ENCODE measurements at places on chromosomes 5 and 9.

GRCh38 chr9:113734826-113735225 is 141.3 kb upstream of the ZNF618 start:
- DNase-seq: no peak

DNA sequence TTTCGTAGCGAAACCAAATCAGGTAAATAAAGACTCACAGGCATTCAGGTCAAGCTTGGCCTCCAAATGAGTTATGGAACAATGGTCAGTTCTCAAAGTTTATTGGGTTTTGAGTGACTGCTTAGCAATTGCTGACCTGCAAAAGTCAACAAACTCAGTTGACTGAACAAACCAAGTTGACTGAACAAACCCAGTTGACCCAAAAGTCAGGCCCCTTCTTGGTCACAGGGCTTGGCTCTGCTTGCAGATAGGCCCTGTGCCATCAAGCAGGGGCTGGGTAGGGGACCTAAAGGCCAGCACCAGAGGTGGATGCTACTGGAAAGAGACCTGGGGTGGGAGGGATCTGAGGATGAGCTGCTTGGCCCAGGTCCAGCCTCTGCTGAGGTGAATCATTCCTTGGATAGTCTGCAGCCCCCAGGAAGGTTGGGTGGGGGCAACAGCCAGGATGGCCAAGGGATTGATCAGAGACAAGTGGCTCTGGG is 64.6 kb downstream of the GADD45G start:
- no peak for DNase-seq

- no peak for DNase-seq
Observed at GRCh38 chr9:90641884-90642487, 638 bp downstream of the DIRAS2 start.

DNA sequence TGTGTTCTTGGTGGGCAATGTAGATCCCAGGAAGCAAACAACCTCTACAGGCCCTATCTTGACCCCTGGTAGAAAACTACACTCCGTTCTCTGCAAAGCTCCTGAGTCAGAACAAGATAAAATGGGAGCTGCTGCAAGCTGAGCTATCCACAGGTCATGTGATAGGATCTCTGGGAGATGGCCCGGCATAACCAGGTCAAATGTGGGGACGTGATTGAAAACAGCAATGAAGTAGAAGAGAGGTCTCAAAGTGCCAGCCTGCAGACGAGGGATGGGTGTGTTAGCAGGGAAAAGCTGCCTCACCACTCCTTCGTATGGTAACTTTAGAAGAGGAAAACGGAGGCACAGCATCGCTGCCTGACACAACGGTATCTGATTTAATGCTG is 25.0 kb downstream of the NRG2 start:
- no peak for DNase-seq

DNA sequence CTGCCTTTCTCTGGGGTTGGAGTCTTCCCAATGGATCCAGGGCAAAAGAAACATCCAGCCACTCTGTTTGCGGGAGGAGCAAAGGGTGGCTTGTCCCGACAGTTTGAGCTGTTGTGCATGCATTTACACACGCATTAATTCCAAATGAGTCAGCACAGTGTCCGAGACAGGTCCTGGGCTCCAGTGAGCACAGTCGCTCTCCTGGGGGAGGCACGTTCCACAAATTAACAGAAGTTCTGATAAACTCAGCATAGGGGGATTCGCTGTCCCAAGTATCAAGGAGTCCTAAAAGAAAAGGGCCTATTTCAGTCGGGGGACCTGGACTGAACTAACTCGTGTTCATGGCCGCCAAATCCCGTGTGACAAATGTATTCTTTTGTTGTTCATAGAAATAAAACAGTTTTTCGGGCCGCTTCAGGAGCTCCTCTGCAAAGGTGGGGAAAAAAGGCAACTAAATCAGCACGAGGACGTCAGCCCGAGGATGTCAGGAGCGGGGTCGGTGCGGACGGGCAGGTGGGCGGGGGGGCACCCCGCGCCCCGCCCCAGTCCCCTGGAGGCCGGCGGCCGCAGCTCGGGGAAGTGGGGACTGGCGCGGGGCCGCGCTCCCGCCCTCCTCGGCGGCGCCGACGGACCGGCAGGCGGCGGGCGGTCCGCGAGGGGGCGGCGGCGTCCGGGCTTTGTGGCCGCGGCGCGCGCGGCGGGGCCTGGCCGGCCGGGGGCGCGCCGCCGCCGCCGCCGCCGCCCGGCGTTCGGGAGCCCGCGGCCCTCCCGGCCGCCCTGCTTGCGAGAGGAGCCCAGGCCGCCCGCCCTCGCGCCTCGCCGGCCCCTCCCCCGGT is at the start of gene MSANTD3:
TSS of gene MSANTD3 (plus strand) at position 614 of the 836 bp plus-strand sequence. CDS start 14,796 bp downstream, outside the sequence.
- peak; percentile 81 for DNase-seq

- DNase-seq: no peak
Observed at GRCh38 chr5:114957384-114957783, 212.3 kb downstream of the TRIM36 start.

DNA sequence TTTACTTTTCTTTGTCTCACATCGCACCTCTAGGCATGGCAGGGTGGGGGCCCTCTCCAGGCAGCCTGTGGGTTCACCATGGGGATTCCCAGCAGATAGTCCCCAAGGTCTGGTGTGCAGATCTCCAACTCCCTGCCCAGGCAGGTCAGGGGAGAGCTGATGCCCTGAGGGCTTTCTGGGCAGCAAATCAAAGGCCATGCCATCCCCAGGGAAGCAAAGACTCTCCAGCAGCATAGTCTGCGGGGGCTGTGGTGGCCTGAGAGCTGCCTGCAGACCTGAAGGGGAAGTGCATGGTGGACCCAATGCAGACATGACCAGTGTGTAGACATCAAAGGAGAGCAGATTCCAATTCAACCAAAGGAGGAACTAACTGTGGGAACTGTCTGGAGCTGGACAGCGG is 7.7 kb downstream of the NEURL1B start:
- no peak for DNase-seq

DNA sequence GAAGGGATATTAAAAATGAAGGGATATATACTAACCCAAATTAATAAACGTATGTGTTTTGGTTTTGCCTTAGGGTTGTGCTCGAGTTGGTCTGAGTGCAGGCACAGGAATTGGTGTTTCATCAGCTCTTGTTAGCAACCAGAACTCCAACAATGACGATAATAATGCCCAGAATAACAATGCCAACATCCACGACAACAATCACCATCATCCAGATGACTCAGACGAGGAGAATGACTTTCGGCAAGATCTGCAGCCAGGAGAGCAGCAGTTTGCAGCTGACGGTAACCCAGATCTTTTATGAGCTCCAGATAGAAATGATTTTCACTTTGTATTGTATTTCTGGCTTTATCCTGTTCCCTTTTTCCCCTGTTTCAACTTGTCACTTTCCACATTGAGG is 33.2 kb downstream of the FBXO38 start:
- DNase-seq: no peak

- DNase-seq: no peak
Observed at GRCh38 chr5:39138892-39139291, 64.7 kb upstream of the RICTOR start.

GRCh38 chr9:124017051-124017928 is 5.7 kb downstream of the LHX2 start:
- no peak for DNase-seq

DNA sequence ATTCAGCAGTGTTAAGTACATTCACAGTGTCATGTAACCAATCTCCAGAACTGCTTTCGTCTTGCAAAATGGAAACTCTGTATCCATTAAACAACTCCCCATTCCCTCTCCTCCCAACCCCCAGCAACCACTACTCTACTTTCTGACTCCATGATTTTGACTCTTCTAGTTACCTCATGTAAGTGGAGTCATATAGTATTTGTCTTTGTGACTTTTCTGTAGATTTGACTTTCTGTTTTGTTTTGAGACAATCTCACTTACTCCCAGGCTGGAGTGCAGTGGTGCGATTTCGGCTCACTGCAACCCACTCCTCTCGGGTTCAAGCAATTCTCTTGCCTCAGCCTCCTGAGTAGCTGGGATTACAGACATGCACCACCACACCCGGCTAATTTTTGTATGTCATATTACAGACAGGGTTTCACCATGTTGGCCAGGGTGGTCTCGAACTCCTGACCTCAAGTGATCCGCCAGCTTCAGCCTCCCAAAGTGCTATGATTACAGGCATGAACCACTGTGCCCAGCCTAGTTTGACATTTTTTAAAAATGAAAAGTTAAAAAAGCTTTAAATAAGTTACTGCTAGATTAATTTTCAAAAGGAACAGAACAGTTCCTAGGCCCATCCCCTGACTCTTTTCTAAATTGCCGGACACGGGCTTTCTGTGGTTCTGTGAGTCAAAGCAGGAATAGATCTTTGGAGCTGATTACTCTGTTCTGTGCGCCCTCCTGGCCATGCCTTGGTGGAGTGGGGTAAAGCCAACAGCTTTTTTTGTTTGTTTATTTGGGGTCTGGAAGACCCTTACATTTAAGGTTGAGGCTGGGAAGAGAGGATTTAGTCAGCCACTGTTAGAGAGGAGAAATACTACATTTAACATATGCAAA is 59.3 kb downstream of the RALGPS1 start:
- DNase-seq: peak; percentile 1

GRCh38 chr9:107281184-107281583 is 1.9 kb upstream of the RAD23B start:
- no peak for DNase-seq

DNA sequence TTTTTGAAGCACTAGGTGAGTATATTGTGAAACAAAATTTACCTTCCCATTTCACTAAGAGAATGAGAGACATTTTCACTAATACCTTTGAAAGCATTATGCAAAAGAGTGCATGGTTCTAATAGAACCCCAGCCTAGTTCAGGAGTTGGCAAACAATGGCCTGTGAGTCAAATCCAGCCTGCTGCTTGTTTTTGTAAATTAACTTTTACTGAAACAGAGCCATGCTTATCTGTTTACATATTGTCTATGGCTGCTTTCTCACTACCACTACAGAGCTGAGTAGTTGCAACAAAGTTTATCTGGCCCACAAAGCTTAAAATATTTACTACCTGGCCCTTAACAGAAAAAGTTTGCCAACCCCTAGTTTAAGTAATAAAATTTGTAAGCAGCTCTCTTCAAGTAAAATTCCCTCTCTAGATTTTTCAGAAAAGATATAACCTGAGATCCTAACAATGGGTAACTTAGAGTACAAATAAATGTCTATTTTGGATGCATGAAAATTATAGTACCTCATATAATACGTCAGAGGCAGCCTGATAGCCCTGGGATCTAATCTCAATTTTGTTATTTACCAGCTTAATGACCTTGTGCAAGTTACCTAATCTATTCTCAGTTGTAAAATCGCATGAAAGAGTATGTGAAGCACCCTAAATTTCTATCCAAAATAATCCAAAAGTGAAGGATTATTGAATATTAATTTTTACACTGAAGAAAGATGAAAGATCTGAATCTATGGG is 50.7 kb upstream of the ARL15 start:
- DNase-seq: no peak
